Anterior cingulate cortex (tissue), 58 donors: ENCODE measurements at places on chromosomes 3 and 15.

DNA sequence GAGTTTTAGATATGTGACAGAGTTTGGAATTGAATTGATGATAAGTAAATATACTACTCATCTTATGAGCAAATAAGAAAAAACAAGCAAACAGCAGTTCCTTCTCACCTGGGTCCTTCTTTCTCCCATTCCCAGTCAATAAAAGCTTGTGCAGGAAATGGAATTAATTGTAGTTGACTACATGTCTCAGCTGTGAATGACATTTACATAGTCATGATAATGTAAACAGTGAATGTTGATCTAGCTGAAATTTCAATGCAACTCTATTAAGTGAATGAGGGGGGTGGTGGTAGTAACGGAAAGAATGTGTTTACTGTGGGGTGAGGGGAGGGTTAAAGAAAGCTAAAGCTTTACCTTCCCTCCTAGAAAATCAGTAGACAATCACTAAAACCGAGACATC, 76.2 kb downstream of the NFKBIZ start:
- no peak for DNase-seq

GRCh38 chr15:31526916-31527690, 200.5 kb downstream of the KLF13 start:
- DNase-seq: no peak

GRCh38 chr15:62060896-62061280, 641 bp upstream of the VPS13C start:
- no peak for DNase-seq

GRCh38 chr15:93985176-93985575, 246.2 kb upstream of the MCTP2 start:
- no peak for DNase-seq

DNA sequence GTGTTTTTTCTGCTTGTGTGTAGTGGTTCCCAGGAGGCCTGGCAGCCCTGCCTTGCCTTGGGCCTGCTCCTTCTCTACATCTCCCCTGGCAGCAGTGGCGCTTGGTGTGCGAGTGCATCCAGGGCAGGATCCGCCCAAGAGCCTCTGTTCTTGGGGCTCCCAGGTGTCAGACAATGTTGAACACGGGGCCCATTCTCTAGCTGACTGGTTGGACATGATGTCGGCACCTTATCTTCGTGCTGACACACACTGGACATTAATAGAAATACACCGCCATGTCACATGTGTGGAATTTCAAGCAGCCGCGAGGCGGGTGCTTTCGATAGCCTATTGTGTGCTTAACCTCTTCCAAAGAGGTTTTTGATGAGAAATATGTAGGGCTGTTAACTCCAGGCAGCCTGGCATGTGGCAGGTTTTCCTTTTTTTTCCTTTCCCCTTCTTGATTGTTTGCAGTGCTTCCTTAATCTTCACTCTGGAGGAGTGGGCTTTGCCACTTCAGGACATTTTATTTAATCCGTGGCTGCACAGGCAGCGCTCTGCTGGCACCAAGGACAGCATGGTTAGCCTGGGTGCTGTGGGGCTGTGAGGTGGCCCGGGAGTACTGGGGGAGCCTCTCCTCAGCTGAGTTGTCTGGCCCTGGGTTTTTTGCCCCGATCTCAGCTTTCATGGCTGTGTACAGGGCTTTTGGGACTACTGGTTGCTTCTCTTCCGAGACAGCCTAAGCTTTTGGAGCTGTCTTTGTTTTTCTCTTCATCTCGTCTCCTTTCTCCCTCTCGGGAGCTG, 42.5 kb downstream of the CHCHD6 start:
- no peak for DNase-seq

DNA sequence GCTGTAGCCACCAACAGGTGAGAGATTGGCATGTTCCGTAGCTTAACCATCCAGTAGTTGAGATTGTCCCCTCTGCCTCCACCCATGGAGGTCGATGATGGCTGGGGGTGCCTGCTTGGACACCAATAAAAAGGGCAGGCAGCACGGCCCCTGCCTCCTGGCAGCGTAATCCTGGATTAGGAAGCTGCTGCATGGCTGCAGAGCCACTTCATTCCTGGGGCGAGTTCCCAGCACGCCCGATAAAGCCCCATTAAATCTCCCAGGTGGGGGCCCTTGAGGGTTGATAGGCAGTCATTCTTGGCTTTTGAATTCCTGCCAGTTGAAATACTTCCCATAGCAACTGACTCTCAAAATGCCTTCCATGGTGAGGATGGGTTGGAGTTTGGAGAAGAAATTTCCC, 67.8 kb downstream of the PLXNA1 start:
- no peak for DNase-seq

DNA sequence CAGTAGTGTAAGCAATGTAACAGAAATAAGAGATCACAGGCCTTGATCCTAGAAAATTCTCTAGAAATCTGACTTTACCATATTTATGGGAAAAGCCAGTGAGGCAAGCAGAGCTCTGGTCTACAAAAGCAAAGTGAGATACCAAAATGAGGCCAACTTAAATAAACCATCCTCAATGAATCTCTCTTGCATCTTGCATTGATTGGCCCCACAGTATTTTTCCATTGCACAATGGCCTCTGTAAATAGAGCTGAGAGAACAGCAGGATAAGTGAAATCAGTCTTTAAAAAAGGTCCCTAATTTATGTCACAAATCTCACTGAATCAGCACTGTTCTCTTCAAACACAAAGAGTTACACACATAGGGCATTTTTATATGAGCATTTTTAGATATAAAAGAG, 8.9 kb downstream of the CFAP20DC start:
- DNase-seq: no peak

DNA sequence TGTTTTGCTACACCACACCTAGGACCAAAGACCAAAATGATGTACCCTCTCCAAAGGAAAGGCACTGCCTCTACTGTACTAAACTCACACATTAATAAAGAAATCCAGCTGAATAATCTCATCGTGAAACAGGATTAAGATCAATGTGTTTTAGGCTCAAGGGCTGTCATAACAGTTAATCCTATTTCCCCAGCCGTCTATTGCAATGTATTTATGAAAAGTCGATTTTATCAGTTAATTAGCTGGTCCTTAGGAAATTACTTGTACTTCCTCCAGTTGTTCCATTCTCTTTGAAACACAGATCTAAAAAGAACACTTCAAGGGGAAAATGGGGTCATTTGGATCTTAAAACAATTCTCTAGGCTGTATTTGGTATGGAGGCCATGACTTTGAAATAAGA, 8.5 kb downstream of the ETV5 start:
- no peak for DNase-seq

- no peak for DNase-seq
These were observed 85.8 kb upstream of the RASGRP1 start for GRCh38 chr15:38650384-38650783.

DNA sequence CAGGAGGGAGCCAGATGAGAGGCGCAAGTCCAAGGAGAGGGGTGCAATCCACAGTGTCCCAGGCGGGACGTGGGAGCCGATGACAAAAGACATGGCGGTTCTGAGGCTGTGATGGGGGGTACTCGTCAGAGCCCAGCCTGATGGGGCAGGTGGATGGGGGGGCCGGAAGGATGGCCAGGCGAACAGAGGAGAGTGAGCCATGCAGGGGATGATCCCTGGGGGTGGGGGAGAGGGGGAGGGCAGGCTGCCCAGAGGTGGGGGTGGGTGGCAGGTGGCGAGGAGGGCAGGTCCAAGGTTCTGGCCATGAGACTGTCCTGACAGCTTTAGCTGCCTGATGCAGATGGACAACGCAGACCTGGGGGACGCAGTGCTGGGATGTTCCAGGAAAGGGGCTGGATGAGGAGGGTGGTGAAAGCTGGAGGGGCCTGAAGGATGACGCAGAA, 8.9 kb upstream of the CSPG4 start:
- no peak for DNase-seq

- no peak for DNase-seq
These were observed 94.6 kb downstream of the FOXP1 start for GRCh38 chr3:71488882-71489281.

GRCh38 chr3:97871186-97871585, 49.4 kb downstream of the CRYBG3 start:
- no peak for DNase-seq

- DNase-seq: no peak
These were observed 43.9 kb upstream of the PLXND1 start for GRCh38 chr3:129650256-129650872.

DNA sequence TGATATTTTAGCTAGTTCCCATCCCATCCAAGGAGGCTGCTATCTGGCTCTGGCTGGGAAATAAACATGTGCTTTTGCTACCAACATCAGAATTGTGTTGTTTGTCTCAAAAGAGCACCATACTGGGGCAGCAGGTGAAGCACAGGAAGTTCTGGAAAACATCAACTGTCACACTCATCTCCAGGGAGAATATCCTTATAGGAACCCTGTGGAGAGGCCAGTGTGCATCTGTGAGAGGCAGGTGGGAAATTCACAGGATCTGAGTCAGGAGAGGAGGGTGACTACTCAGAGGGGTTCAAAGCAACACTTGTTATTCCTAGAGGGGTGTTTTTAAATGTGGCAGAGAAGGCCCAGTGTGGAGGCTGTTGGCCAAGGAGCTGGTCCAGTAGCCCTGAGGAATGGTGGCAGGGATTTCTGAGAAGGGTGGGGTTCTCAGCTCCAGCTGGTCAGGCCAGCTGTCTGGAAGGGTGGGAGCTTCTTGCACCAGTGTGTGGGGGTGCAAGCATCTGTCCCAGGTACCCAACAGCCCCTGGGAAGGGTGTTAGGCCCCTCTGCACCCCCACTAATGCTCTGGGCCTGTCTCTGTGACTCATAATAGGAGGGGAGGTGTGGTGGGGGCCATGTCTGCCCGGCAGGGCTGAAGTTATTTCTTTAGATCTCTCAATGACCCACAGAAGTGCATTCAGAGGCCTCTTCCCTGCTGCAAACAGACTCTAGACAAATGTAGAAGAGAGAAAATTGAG, 28.7 kb downstream of the RPSA start:
- no peak for DNase-seq

- no peak for DNase-seq
These were observed 53.4 kb downstream of the ITPR1 start for GRCh38 chr3:4546346-4547178.

DNA sequence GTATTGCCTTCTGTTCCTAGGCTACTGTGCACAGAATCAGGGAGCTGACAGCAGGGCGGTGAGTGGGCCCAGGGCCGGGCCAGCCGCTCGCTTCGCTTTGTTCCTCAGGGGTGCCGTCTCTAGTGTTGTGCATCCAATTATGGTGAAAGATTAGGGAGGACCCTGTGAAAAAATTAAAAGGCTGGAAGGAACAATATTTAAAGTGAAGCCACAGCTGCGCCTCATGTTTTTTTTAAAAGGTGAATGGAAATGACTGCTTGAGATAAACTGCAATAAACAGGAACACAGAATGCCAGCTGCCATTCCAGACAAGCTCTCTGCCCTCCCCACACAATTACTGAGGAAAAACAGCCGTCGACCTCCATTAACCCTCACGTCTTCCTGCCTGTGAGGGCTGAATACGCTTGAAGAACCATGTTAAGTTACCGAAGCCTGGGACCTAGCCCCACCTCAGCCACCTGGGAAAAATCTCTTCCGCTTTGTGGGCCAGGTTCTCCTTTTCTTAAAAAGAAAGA, 132.0 kb upstream of the IL12A start:
- no peak for DNase-seq

DNA sequence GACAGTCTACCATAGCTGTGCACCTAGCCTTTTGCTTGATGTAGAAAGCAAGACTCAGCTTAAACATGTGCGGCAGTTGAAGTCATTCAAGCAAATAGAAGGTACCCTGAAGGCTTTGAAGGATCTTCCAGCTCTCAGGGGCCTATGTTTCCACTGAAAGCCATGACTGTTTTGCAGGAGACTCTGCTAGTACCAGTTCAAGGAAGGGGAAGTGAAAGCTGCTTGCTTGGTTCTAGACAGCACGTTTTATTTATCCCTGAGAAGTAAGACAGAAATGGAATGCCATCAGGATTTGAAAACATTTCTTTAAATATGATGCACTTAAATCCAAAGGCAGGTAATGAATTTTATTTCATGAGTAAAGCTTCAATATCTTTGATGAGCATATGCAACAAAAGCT, 311.4 kb downstream of the PDCD6IP start:
- DNase-seq: no peak

DNA sequence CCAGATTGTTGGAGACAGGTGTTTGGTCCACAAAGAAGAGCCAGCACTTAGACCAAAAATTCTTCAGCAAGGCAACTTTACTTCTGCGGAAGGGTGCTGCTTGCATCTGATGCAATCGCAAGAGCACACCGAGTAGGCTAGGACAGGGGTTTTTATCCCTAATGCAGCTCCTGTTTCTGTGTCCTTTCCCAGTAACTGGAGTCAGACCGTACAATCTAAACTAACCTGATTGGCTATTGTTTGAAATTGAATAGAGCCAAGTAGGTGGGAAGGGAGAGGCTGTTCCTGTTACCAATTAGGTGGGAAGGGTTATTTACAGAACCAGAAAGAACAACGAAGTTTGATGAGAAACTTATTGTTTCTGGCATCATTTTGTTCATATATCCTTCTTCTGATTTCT, 77.6 kb downstream of the CHCHD4 start:
- no peak for DNase-seq

GRCh38 chr3:158974904-158975303, 173.1 kb downstream of the MFSD1 start:
- no peak for DNase-seq

DNA sequence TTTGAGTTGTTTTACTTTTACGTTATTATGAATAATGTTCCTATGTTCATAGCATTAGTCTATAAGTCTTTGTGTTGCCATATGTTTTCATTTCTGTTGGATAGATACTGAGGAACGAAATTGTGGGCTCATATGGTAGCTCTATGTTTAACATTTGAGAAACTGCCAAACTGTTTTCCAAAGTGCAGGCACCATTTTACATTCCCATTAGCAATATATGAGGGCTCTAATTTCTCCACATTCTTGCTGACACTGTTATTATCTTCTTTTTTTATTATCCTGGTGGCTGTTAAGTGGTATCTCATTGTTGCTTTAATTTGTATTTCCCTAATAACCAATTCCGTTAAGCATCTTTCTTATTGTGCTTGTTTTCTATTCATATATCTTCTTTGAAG, 1.8 kb upstream of the PIK3R4 start:
- no peak for DNase-seq

DNA sequence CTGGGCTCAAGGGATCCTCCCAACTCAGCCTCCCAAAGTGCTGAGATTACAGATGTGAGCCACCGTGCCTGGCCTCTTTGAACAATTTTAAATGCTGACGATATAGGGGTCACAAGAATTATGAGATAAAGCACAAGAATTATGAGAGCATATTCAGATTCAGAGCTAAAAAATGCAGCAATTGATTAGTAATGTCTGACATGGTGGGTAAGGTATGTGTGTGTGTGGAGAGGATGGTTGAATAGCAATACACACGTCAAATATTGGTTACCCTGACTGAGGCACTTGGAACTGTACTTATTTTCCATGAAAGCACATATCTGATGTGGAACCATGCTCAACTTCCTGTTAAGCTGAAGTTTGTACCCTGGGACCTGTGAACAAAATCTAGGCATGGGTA, 115.6 kb downstream of the EOMES start:
- DNase-seq: no peak
